NK-92 treated with Interleukin-12 subunit alpha and Interleukin-12 subunit beta, amount 100 ng/mL, for 24 hours (cell line): ENCODE measurements at places on chromosomes 5 and 9.

GRCh38 chr5:90915393-90915792 lies 356.8 kb downstream of the ADGRV1 start:
- no peak for DNase-seq

GRCh38 chr5:107874795-107875194 lies 204.1 kb upstream of the EFNA5 start:
- DNase-seq = no peak

GRCh38 chr9:4603830-4604229 lies 58.3 kb upstream of the PLPP6 start:
- DNase-seq = no peak

GRCh38 chr9:114250648-114251047 lies 72.2 kb upstream of the ORM1 start:
- DNase-seq = no peak

- DNase-seq = no peak
Measured at GRCh38 chr9:68808338-68808890, 103.4 kb downstream of the PIP5K1B start.

DNA sequence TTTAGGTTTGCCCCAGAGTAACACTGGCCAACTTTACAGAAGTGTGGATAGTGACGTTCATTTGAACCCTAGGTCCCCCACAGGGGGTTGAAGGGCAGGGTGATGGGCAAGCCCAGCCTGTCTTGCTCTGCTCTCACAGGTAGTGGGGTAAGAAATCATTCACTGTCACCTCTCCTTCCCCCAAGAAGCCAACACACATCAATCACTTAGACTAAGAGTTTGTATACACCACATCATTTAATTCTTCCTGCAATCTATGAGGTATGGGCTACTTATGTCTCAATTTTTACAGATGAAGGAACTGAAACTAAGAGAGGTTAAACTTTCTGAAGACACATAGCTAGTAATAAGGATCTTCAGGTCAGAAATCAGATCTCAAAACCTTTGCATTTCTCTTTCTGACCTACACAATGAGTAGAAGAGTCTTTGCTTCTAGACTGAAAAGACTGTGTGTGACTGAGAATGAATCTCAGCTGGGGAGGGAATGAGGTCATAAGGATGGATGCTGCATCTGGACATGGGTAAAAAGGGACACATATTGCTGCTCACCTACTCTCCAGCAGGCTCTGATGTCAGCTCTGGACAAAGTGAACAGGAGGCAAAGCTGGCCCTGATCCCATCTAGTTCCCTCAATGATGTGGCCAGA lies 81.0 kb upstream of the EQTN start:
- DNase-seq = no peak

DNA sequence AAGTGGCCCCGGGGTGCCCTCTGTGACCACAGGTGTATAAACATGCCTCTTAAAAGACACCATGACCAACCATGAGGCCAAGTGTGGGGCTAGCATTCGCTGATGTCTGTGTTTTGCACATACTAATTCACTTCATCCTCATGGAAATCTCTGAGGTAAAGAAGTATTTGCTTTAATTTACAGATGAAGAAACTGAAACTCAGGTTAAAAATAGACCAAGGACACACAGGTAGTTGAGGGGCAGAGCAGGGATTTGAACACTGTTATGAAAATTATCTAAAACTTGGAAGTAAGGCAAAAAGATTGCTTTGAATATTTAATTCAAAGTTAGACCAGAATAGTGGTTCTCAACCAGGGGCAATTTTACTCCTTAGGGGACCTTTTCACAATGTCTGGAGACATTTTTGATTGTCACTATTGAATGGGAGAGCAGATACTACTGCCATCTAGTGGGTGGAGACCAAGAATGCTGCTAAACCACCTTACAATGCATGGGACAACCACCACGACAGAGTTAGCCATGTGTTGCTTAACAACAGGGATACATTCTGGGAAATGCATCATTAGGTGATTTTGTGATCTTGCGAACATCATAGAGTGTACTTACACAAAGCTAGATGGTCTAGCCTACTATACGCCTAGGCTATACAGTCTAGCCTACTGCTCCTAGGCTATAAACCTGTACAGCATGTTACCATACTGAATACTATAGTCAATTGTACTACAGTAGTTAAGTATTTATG lies 8.0 kb upstream of the FXN start:
- no peak for DNase-seq

GRCh38 chr9:1454616-1455347 lies 404.6 kb downstream of the DMRT2 start:
- DNase-seq = no peak

DNA sequence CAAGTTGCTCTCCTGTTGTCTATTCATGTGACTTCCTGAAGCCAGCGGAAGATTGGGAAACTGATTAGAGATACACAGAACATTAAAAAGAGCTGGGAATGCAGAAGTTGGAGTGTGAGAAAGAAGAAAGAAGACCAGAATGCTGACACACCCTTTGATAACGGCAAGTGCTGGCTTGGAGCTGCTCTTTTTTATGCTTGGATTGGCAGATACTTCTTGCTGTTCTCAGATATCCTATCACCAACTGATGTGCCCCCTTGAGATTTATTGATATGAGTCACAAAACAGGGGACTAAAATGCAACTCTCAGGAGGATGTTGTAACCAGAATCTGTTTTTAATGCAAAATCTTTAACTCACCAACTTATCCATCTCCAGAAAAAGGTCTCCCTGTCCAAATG lies 56.0 kb upstream of the ASTN2 start:
- DNase-seq = no peak

DNA sequence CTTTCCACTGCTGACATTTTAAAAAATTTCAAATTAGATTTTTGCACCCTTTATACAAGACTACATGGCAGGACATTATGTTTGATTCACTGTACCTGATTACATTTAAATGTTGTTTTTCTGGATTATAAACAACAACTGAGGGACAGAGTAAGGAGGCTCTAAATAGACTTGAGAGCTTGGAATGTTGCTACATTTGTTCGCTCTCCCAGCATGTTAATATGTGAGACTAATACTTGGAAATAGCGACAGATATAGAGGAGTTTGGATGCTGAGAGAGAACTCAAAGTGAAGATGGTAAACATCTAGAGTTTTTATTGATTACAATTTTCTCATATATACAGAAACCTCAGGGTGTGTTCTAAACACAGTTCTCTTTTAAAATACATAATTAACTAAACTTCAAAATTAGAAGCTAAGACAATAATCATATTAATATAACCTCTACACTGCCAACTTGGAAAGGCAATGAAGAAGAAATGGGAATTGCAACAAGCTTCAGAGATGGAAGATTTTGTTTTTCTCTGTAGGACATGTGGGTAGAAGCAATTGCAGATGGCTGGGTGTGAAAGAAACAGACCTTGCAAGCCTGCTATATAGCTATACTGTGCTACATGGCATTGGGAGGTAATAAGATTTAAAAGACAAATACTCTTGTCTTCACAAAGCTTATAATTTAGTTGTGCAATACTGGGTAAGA lies 1.4 kb upstream of the NDFIP1 start:
- no peak for DNase-seq

DNA sequence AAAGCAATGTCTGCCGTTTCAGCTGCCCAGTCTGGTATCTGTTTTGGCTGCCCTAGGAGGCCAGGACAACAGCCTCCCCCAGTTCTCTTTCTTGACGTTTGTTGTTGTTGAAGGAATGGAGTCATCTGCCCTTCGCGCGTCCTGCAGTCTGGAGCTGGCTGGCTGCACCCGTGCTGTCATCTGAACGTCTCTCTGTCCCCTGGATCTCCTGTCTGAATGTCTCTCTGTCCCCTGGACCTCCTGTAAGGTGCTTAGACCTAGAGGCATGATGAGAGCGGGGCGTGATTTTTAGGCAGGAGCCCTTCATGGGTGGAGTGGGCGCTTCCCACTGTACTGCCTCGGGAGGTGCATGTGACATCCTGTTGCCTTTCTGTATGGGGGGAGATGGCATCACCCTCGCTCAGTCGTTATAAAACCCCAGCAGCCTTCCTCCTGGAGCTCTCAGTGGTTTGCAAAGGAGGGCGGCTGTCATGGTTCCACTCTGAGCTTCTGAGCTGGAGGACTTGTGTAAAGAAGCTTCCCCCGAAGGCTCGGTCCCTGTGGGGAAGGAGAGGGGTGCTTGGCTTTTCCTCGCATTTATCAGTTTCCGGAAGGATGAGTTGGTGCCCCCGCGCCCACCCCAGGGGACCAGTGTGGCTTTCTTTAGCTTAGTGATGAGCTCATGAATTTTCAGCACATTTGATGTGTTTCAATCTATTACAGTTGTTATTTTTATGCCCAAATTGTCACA lies 49.8 kb upstream of the OLFM1 start:
- DNase-seq = no peak
